ENCODE measurements at places on chromosomes 3 and 15.

- DNase-seq = no peak
These were observed 313.5 kb downstream of the PYDC2 start for GRCh38 chr3:191774485-191774884.

DNA sequence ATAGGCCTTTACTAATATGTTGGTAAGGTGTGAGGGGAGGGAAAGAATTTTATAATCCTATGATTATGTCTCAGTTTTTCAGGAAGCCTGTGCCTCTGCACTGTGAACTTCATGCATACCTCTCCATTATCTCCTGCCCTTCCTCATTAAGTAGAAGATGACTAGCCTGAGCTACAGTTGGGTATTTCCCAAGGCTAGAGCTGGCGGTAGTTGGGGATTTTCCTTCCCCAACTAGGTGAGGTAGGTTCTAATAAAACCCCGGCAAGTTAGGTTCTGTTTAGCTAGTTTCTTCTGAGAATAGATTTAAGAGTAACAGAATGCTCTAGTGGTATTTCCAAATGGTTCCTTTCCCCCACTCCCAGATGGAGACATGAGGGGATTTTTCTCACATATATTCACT is 414.5 kb downstream of the GRM7 start:
- no peak for DNase-seq

GRCh38 chr3:105345156-105345555 is 21.6 kb upstream of the ALCAM start:
- peak; percentile 29 for DNase-seq

GRCh38 chr3:158094235-158095110 is 11.7 kb downstream of the SHOX2 start:
- DNase-seq = no peak

DNA sequence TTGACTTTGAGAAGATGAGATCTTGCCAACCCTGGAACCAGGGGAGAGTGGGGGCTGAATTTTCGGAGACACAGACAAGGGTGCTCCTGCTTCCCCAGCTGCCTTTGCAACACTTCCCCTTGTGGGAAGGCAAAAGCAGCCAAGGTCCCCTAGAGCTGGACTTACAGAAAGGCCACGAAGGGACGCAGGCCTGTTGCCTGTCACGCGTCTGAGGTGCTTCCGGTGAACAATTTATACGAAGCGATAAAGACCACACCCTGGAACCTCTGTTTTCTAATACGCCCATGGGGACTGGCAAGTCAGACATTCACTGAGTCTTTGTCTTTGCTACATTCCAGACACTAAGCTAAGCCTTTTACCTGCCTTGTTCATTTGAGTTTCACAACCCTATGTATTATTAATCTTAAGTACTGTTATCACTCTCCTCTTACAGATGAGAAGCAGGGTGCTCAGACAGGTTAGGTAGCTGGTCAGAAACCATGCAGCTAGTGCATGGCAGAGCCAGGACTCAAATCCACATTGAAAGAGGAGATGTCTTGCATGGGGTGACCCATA is 13.2 kb downstream of the MEGF11 start:
- DNase-seq = no peak

DNA sequence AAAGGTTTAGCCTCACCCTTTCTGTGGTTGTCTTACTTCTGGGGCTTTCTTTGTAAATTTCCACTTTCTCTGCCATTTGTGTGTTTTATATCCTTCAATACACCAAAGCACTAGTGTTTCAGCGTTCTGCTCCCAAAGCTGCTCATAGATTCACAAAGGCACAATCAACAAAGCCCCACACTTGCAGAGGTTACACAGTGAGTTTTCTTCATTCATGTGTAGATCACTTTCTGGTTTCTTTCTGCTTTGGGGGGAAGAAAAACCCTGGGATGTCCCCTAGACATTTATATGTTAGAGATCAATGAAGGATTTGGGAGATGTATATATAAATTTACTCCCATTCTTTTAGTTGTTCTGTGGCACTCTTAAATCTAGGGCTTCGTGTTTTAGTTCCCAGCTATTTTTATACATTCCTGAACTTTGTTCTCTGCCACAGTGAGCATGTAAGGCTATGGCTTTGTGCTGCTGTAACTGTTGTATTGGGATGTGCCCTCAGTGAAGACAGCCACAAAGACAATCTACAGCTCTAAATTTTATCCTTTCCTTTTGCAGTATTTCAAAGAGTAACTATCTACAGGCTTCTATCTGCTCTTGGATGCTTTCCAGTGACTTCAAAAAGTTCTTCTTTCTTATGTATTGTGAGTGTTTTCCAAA is 636.5 kb downstream of the ZBBX start:
- no peak for DNase-seq

DNA sequence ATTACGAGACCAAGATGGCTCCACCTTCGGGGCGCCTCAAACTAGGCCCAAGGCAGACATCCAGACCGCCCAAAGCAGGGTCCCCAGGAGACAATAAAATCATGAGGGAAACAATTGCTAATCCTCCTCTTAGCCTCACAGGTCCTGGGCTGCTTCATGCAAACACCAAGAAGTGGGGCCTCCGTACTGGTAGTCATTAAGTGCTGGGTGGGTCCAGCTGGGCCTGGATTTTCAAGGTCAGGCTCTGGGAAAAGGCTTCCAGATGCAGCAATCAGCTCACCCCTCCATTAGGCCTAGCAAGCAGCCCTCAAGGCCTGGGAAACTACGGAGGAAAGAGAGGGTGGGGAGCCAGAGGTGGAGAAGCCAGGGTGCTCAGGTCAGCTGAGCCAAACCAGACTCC is 634 bp downstream of the FBXL22 start:
- DNase-seq = no peak

All from adipocyte (in vitro differentiated cells).